ENCODE measurements at places on chromosomes 12 and 14. TPM values are rescaled to one million over a fixed set of nuclear protein-coding genes. Genes with fewer than 3 reads are reported as not detected.

Gene IRF9
- 12.2 TPM for total RNA-seq

DNA sequence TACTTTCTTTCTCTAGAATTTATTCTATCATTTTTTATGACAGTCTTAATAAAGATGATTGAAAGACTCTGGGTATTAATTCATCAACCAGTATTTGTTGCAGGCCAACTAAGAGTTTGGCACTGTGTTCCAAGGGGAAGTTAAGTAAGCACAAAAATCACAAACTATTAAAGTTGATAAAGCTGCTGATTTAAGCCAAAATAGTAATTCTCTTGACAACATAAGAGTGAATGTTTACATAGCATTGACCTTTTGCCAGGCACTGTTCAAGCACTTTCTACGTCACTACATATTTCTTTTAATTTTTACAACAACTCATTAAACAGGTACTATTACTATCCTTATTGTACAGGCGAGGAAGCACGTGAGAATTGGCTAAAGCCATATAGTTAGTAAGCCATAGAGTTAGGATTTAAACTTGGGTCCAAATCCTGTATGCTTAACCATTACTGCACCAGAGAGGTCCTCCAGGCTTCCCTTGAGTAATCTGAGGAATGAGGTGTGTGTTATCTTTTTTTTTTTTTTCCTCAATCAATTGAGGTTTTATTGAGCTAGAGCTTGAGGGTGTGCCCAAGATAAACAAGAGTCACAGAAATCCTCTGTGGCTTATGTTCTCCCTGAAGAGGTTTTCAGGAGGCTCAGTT, 1009.6 kb downstream of the DIO2 start:
- DNase-seq, result no peak

DNA sequence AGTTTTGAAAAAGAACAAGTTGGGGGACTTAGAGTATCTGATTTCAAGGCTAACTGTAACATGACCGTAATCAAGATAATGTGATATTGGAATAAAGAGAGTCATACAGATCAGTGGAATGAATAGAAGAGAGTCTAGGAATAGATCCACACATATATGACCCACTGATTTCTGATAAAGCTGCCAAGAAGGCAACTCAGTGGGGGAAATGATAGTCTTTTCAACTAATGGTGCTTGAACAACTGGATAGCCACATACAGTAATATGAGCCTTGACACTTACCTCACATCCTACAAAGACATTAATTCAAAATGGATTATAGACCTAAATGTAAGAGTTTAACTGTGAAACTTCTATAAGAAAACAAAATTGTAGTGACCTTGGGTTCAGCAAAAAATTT, 3.8 kb downstream of the PRKCH start:
- DNase-seq, result no peak

DNA sequence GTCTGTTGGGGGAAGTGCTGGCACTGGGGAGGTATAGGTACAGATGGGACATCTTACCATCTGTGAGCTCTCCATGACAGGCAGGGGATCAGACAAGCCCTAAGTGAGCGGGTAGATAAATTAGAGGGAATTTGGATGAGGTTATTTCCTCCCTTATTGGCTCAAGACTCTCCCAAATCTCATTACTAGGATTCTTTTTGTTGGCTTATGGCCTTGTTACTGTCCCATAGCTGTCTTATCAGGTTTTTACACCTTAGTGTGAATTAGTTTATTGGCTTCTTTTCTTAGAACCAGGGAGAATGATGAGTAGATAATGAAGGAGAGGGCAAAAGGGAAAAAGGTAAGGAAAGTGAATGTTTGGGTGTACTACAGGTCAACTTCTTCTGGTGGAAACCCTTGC, 191.1 kb upstream of the PRICKLE1 start:
- DNase-seq, result no peak

Gene CLEC1B
- total RNA-seq, result not detected

- DNase-seq, result no peak
Observed at GRCh38 chr14:36293824-36294223, 26.6 kb downstream of the MBIP start.

All from frontal cortex (tissue), 4 donors.